ENCODE measurements at places on chromosomes 13 and 19.

- no peak for DNase-seq
Observed at GRCh38 chr13:55160867-55161266, 1979.9 kb upstream of the PRR20A start.

DNA sequence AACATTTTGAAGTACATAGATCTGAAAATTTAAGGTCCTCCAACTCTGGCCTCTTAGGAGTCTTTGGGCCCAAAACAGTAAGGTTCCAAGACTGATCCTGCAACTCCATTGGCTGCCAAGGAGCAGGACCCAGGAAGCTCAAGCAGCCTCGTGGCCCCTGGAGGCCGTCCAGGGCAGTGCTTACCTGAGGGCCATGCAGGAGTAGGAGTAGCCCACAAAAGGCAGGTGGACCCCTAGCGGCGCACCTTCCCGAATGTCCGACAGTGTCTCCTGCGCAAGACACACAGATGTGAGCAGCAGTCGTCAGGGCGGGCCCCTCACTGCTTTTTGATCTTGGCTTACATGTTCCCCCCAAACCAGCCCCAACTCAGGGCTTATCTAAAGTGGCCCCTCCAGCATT, 5.7 kb upstream of the SIX5 start:
- DNase-seq: no peak

DNA sequence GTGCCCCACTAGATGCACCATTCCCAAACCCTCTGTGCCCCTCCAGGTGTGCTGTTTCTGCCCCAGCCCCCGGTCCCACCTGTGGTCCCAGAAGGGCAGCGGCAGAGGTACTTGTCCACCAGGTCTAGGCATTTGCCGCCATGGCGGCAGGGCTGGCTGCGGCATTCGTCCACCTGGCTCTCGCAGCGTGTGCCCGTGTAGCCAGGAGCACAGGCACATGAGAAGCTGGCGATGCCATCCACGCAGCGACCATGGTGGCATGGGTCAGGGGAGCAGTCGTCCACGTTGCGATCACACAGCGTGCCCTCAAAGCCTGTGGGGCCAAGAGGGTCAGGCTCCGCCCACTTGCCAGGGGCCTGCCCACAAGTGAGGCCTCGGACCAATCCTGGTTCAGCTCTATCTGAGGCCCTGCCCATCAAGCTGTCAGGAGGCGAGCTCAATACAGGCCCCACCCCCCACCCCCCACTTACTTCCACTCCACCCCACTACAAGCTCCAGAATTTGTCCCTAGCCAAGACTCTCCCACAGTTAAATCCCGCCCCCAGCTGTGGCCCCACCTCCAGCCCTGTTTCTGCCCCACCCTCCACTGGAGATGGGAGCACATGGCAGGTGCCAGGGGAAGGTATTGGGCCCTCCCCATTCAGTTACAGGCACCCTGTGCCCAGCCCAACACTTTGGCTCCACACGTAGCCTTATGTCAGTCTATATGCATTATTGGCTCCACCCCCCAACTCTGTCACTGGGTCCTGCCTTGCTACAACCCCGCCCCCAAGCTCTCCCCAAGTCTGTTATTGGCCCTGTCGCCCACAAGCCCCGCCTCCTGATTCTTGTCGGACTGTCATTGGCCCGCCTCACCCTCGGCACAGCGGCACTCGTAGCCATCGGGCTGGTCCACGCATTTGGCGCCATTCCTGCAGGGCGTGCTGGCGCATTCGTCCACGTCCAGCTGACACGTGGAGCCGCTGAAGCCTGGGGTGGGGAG, 13.5 kb downstream of the NOTCH3 start:
- DNase-seq: no peak

- no peak for DNase-seq
Observed at GRCh38 chr13:94710881-94711560, 1.3 kb downstream of the SOX21 start.

- no peak for DNase-seq
Observed at GRCh38 chr13:55440465-55441085, 1700.1 kb upstream of the PRR20A start.

DNA sequence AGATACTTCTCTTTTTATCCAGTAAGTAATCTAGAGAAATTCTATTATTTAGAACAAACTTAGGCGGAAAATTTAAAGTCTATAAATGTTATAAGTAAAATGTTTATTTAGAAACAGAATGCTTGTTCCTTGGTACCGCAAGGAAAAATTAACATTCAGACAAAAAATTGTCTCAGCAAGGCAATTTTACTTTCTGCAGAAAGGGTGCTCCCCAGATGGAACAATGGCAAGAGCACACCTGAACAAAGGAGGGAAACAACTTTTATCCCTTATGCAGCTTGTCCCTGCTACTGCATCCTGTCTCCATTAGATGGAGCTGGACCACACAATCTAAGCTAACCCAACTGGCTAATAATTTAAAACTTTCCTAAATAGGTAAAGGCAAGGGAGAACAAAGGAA, 6.5 kb upstream of the ZNF708 start:
- DNase-seq: no peak

GRCh38 chr19:34573226-34573864, 91.8 kb downstream of the WTIP start:
- DNase-seq: no peak

DNA sequence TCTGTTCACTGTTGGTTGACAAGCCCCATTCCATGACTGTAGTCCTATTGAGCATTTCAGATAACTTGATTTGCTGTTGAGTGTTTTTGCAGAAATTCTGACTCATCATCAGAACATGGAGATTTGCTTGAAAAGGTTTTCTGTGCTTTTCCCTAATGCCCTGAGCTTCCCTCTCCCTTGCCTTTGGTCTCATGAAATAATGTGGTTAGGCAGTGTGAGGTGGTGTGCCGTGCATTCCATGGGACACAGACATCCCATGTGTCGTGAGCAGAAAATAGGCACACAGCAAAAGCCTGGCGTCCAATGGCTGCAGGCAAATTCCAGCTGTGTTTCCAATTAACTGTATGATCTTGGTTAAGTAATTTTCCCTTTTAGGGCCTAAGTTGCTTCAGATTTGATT, 197.4 kb downstream of the DLEU7 start:
- no peak for DNase-seq

DNA sequence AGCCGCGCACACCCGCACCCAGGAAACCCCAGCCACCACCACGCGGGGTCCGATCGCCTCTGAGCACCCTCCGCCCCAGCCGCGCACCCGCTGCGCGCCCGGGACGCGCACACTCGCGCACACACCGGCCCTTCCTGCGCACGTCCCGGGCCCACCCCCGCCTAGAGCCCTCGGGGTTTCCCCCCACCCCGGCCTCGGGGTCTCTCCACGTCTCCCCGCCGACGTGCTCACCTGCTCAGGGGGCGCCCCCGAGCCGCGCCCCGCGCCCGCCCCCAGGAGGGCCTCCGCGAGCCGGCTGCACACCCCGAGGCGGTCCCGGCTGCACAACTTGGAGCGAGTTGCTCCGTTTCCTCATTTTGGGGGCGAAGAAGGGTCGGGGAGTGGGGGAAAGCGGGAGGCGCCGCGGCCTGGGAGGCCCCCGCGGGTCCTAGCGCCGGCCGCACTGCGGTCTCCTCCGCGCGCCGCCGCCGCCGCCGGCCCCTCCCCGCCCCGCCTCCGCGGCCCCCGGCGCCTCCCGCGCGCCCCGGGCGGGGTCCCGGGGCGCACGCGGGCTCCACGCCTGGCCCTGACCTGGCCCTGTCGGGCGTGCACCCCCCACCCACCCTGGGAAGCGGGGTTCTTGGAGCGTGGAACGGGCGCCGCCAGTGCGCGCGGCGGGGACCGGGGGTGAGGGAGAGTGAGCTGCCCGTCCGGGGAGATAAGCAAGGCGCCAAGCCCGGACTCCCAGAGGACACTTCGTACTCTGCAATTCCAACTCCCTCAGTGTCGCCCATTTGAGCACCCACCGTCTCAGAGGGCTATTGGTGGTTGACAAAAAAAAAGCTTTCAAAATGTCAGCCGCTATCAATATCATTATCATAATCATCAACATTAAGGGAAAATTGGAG, at the start of gene MATK:
MATK (minus strand) TSS at position 444 of the 887 bp plus-strand sequence. CDS start 1,246 bp downstream, outside the sequence.
- DNase-seq: no peak

GRCh38 chr13:97975280-97975847, 21.9 kb downstream of the IPO5 start:
- no peak for DNase-seq
